Activated CD8-positive, alpha-beta memory T cell treated with anti-CD3 and anti-CD28 coated beads, Interleukin-2, amount 50 U/mL, for 48 hours (primary cell): ENCODE measurements at places on chromosomes 6 and 20.

- no peak for DNase-seq
These were observed 23.1 kb upstream of the CCDC167 start for GRCh38 chr6:37522836-37523235.

GRCh38 chr6:100774681-100775080, 106.4 kb downstream of the ASCC3 start:
- no peak for DNase-seq

- DNase-seq: no peak
These were observed 262.0 kb downstream of the CDC5L start for GRCh38 chr6:44649365-44650025.

GRCh38 chr6:109373331-109373730, 8.9 kb downstream of the CD164 start:
- no peak for DNase-seq

DNA sequence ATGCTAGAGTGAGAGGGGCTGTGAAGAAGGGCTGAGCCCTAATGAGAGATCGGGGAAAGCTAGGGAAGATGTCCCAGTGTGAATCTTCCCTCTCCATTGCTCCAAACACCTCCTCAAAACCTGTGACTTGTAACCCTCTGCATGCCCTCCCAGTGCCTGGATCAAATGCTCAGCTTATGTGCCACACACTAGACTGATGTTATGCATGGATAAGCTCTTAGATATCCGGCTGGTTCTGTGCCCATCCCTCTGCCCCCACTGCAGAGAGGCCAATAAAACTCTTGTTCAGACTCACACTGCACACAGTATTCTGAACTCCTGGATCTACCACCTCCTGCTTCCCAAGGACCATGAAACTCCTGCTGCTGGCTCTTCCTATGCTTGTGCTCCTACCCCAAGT, at the start of gene DEFB118:
Gene DEFB118 (plus strand): TSS at position 301 of the 400 bp plus-strand sequence. CDS start 50 bp downstream, at position 351.
- DNase-seq: no peak

DNA sequence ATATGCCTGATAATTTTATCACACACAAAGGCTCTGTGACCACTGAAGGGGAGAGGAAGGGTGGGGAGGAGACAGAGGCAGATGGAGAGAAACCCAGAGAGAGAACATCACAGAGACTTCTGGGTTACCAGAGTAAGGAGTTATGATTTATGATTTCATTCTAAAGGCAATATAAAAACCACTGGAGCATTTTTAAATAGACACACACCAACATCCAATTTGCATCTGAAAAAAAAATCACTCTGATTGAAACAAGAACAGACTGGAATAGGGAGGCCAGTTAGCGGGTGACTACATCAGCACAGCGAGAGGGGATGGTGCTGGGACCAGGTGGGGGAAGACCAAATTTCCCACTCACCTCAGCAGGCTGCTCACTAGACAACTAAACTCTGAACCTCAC, 104.8 kb downstream of the AGPAT4 start:
- DNase-seq: no peak

- DNase-seq: no peak
These were observed 46.9 kb downstream of the TFAP2C start for GRCh38 chr20:56676001-56676400.

DNA sequence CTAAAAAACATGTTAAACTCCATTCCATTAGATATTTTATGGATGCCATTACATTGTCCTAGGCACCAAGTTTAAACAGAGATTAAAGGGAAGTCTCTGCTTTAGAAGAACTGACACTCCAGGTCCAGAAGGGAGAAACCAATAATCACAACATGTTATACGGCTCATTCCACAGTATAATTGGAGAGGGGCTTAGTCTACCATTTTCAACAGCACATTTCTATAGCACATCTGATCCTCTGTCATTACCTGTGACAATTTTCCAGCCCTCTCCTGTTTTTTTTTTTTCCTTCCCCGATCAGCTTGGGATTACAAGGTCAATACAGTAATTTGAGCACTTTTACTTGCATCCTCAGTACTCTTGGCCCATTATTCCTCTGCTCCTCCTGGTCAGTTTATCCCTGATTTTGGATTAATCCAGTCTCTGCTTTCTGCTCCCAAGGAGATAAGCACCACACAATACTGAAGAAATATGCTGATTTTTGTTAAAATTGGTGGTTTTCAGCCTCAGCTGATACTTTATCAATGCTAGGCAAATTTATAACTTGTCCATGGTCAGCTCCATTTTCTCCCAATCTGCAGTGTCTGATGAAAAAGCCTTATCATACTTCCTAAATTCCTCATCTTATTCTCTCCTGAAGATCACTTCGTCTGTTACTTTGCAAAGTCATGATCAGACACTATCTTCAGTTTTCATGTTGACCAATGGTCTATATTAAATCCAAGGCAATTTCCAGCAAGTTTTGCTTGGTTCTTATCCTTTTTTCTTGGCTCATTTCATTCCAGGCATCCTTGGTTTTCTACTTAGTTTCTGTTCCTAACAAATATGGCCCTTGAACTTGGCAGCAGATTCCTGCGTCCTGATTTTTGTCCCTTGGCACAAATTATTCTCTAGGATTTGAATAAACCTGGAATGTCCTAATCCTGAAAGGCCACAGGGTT, 30.8 kb upstream of the SYNCRIP start:
- DNase-seq: no peak

DNA sequence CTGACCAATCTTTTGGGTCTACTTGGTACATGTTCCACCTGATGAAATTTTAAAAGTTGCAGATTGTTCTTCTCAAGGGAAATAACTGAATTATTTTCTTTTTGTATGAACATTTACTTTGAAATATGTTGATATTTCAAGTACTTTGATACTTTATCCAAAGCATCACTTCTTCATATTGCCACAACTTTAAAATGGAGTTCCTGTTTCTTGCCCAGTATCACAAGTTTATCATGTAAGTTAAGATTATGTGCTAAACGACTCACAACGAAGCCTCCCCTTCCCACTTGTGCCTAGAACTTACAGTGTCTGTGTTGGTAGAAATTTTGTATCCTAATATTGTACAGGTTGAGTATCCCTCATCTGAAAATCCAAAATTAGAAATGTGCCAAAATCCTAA, 108.4 kb downstream of the ARID1B start:
- no peak for DNase-seq

DNA sequence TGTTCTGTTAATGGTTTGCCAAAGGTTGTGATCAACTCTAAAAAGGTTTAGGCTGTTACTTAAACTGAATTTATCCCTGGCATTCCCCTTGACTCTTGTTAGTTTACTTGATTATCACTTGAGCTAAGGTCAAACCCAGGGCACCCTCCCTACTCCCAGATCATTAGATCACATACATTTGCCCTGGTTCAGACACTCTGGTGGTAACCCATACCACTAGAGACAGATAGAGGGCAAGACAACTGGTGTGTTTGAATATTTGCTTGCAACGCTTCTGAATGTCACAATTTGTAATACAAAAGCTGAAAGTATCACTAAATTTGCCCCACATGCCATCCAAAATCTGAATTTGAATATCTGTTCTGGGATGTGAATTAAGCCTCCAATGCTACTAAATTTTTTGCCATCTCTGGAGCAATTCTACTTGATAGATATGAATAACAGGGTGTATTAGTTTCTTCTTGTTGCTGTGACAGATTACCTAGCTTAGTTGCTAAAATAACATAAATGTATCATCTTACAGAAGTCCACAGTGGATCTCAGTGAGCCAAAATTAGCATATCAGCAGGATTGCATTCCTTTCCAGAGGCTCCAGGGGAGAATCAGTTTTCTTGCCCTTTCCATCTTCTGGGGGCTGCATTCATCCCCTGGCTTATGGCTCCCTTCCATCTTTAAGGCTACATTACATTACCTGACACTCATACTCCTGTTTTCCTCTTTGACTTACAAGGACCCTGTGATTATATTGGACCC, 45.4 kb downstream of the FIG4 start:
- DNase-seq: no peak

DNA sequence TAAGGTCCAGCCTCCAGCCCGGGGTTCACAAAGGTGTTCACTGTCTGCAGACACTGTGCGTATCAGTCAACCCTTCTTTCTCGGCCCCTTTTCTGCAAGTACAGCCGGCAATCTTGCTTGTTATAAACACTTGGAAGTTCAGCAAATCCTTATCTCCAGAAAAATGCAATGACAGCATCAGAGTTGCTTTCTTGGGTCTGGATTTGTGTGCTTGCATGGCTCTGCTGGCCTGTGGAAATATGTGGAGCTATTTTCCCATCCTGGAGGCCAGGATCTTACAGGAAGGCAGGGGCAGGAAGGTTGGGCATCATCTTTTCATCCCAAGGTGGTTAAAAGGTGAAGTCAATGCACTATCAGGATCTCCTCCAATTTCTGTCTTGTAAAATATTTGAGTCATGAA, 100.3 kb downstream of the SMOC2 start:
- no peak for DNase-seq

DNA sequence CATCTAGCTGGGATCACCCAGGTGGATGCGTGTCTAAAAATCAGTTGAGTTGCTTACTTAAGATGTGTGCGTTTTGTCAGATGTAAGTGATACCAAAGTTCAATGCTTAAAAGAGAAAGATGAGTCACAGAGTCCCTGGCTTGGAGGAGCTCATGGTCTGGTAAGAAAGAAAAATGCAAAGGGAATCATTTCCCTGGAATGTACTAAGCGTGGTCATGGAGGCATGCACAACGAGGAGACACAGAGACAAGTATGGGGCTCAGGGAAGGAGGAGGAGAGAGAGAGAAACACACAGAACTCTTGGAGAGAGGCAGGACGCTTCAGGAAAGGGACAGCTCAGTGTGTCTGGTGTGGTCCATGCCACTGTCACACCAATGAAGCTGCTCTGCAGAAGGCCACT, 186.9 kb upstream of the GMDS start:
- no peak for DNase-seq

DNA sequence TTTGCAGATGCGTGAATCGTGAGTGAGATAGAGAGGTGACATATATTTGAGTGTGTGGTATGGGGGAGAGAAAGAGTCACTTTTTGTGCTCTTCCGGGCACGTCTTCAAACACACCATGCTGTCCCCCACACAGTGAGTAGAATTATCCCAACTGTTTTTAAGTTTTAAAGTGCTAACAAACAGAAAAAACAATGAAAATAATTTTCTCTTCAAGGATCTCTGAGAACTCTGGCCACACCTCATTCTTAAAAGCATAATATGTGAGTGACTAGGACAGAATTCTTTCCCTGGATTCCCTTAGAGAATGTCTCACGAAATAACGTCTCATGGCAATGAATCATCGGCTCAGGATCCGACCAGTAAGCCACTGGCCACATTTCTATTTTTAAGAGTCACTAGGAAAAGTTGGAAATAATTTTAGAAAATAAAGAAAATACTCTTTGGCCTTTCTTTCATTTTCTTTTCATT, 235.7 kb upstream of the ZNF217 start:
- peak; percentile 40 for DNase-seq

- DNase-seq: no peak
These were observed 27.0 kb upstream of the DTNBP1 start for GRCh38 chr6:15689586-15690482.

DNA sequence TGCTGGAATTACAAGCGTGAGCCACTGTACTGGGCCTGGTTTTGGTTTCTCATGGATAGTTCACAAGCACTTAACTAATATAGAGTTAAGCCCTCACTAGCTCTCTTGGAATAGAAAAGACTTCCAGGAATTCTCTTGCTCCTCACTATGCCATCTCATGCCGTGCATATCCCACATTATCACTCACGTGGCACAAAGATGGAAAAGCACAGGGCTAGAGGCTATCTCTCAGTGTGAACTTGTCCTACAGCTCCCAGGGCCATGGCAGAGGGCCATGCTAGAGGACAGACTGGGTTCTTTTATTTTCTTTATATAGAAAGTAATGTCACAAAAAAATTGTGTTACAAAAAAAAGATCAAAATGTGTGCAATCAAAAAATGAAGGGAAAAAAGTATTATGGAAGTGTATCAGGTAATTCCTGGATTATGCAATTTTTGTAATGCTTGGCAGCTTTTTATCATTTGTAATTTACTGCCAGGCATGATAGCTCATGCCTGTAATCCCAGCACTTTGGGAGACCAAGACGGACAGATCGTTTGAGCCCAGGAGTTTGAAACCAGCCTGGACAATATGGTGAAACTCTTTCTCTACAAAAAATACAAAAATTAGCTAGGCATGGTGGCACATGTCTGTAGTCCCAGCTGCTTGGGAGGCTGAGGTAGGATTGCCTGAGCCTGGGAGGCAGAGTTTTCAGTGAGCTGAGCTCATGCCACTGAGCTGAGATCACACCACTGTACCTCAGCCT, 6.4 kb upstream of the SLC2A12 start:
- no peak for DNase-seq

- no peak for DNase-seq
These were observed 230.8 kb downstream of the FUT9 start for GRCh38 chr6:96246563-96246962.

DNA sequence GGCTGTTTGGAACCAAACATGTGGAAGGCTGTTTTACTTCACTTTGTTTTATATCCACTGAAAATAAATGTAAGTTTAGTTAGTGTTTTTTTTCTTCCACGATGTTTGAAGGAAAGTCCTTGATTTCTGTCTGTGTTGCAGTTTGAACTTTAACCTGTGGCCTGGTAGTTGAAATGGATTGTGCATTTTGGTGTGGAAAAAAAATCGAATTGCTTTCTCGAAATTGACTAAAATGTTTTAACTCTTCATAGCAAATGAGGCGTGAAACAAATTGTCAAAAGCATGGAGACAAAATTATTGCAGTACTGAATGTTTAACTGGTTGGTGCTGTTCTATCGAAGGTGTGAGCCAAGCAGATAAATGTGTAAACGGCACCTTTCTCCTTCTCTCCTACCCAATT, 24.5 kb downstream of the ARID1B start:
- no peak for DNase-seq

- no peak for DNase-seq
These were observed 19.4 kb downstream of the ESF1 start for GRCh38 chr20:13765299-13765698.

- no peak for DNase-seq
These were observed 140.7 kb upstream of the NEDD9 start for GRCh38 chr6:11373208-11373607.
